ENCODE measurements at places on chromosomes 2 and 18.

DNA sequence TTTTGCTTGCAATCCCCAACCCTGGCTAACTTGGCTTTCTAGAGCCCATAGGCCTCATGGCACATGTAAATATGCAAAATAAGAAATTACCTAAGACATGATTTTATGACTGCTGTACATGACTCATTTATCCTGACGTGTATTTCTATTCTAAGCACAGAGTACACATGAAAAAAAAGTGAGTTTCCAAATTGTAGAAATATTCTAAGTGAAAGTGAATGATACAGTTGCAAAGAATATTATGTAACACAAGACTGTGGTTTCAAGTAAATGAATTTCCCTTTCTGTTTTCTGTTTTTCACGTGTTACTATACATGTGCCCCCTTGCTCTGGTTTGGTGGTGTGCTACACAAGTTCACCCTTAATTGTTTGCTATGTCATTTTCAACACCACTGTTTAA, 162.4 kb downstream of the LRP1B start:
- no peak for DNase-seq

- no peak for DNase-seq
Measured at GRCh38 chr2:186532891-186533290, 46.8 kb downstream of the ZC3H15 start.

DNA sequence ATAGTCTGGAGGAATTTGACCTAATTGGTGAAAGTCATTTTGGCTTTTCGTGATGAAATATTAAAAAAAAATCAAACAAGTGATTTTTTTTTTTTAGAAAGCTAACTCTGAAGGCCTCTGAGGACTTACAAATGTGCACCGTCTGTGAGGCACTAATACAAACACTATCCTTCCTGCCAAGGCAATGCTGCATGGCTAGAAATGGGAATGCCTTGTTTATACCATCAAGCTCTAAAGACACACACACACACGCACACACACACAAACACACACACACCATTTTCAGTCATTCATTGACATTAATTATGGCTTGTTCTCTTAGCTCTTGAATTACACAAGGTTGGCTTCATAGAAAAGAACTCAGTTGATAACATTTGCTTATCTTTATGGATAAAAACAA, 1242.0 kb upstream of the ACVR2A start:
- no peak for DNase-seq

GRCh38 chr2:184597571-184597991, 748 bp upstream of the ZNF804A start:
- DNase-seq: peak; percentile 50

Measured in B cell (primary cell).